Choroid plexus epithelial cell (primary cell): ENCODE measurements at places on chromosomes 13 and 19.
A peak's percentile ranks its signal among the peaks of the same experiment; 100 is the strongest.

DNA sequence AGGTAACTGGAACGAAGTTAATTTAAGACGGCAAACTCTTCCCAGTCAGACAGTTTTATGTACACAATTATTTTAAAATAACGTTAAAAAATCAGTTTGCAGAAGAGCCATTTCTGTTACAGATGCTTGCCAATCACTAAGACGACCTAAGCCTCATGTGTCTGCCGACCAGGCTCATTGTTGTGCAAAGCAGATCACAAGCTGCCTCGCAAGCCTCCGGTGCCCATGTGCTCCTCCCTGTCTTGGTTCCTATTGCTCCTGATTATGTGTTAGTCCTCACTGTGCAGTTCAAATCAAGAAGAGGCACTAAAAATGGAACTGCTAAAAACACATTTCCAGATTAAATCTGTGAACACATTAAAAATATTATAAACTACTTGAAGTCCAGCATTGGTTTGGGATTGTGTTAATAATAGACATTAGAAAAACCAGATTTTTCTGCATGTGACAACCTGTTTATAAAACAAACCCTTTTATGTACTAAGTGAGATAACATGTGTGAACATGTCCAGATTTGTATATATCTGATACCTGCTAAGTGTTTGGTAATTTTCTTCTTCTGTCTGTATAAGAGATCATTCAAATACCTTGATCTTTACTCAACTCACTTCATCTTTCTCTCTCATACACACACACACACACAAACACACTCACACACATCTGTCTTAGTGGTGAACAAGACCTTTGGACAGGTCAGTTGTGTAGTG is 81.9 kb upstream of the SLC15A1 start:
- peak; percentile 14 for DNase-seq

GRCh38 chr13:113749507-113749906 is 9.5 kb upstream of the TMEM255B start:
- DNase-seq = no peak

GRCh38 chr19:46861691-46862502 is 1.1 kb downstream of the ARHGAP35 start:
- DNase-seq = no peak

DNA sequence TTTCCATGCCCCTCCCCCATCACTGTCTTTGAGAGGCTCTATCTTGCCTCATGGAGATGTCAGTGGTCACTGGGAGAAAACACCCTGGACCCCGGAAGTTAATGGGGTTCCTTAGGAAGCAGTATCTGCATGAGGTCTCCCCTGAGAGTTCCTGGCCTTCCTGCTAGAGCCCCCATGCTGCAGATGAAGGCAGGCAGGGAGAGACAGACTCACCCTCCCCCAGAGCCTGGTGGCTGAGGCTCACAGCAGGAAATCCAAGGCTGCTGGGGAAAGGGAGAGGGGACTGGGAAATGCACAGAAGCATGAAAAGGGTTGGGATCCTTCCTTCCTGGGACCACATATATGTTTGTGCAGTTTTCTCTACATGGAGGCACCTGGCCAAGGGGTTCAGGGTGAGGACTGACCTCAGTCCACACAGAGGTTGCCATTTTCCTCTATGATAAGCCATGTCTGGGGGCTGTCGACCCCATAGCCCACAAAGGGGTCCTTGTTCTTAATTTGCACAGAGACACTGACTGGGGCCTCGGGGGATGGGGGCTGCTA is 95.4 kb downstream of the RNASEH2B start:
- no peak for DNase-seq

DNA sequence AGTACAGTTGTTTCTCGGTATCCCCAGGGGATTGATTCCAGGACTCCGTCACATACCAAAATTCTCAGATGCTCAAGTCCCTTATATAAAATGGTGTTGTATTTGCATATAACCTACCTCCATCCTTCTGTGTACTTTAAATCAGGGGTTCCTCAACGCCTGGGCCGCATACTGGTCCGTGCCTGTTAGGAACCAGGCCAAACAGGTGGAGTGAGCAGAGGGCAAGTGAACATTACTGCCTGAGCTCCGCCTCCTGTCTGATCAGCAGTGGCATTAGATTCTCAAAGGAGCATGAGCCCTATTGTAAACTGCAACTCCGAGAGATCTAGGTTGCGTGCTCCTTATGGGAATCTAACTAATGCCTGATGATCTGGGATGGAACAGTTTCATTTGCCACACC is 42.2 kb upstream of the KCTD4 start:
- no peak for DNase-seq

DNA sequence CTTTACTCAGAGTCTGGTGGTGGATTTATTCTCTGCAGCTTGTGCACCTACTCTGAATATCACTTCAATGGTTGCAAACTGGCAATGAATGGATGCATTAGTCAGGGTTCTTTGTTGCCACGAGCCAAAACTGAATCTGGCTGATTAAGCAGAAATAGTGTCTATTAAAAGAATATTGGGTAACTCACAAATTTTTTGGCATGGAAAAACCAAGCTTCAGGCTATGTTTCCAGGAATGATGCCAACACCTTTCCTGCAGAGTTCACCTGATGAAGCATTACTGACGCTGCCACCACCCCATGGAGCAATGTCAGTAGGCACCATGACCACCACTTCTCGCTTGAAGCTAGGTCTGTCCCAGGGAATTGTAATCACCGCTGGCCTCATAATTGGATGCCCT is 597.8 kb upstream of the SLC10A2 start:
- DNase-seq = no peak

DNA sequence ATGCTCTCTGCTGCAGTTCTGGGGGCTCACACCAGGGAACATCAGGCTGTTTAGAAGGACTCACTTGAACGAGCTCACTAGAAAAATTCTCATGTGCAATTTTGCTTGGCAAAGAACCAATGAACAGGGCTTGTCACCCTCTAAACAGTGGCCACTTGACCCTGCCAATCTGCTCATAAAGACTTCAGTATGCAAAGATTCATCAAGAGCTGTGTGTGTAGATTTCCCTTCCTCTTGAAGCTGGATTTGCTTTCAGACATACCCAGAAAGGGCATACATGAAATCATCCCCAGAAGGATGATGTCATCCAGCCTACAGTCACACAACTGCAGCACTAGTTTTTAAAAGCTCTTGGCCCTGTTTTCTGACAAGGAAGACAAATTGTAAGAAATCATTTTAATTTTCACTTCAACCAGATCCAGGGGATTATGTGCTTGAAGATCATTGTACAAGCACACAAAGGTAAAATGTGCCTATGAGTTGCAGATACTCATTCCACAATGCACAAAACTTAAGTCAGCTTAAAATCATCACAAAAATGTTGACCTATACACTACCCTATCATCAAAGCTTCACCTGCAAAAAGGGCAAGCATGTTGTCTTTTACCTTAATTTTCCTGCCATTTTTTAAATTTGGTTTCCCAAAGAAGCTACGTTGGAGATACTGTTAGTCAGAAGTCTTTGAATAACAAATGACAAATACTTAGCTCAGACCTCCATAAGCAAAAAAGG is 5.2 kb upstream of the STK24 start:
- DNase-seq = peak; percentile 73

DNA sequence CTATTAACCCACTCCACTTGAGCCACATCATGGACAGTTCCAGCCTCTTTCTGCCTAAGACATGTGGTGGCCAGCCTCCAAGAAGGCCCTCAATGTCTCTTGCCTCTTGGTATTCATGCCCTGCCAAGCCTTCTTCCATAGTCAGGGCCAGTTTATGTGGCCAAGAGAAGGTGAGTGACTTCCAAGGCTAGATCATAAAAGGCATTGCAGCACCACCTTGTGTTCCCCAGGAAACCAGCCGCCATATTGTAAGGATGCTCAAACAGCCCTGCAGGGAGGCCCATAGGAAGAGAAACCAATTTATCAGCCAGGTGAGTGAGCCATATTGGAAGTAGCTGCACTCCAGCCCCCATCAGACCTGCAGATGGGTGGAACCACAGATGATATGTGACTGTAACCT is 12.3 kb upstream of the DNMT1 start:
- DNase-seq = no peak

DNA sequence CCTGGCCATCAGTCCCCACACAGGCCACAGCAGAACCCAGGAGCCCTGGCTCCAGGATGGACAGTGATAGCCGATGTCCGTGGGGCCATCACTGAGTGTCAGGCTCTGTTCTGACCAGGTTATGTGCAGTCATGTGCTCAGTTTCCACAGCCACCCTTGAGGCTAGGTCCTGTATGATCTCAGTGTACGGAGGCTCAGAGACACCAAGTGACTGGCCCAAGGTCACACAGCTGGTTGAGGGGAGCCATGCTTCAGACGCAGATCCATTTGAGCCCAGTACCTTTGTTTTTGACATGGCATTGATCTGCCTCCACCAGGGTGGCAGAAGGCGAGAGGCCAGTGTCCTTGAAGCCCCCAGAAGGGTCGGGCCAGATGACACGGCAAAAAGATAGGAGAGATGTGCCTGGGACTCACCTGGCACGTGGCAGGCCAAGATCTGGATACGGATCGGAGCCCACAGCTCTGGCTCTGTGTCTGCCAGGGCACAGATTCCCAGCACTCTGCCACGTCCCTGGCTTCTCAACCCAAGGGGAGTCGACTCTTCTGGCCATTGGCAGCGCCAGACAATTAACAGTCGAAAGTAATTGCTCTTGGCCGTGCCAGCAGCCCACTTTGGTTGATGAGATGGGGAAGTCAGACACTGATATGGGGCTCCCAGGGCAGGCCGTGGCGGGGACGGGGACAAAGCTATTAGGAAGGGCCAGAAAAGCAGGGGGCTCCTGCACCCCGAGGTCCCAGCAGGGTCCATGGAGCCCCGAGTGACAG is 15.6 kb downstream of the EVI5L start:
- DNase-seq = no peak

DNA sequence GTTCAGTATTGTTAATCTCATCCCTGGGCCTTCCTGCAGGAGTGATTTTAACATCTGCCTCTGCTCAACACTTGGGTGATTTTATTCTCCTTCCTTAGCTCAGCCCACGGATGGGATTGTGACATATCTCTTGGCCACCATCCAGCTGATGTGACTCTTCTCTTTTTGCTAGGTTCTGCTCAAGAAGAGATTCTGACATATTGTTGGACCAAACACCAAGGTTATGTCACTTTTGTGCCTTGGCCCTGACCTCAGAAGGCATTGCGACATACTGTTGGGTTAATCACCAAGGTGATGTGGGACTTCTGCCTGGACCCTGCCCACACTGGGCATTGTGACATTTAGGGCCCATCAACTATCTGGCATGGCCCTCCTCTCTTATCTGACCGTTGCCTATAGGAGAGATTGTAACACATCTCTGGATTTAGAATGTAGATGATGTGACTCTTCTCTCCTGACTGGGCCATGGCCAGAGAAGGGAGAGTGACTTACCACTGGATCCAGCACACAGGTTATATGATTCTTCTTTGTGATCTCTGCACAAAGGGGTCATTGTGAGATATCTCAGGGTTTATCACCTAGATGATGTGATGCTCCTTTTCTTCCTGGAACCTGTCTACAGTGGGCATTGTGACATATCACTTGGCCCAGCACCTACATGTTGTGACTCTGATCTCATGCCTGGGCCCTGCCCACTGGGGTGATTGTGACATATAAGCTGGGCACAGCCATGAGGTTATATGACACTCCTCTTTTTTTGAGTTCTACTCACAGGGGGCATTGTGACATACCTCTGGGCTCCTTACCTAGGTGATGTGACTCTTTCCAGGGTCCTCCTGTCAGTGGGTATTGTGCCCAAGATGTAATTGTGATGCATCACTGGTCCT is 88.8 kb downstream of the ZNF429 start:
- DNase-seq = no peak

DNA sequence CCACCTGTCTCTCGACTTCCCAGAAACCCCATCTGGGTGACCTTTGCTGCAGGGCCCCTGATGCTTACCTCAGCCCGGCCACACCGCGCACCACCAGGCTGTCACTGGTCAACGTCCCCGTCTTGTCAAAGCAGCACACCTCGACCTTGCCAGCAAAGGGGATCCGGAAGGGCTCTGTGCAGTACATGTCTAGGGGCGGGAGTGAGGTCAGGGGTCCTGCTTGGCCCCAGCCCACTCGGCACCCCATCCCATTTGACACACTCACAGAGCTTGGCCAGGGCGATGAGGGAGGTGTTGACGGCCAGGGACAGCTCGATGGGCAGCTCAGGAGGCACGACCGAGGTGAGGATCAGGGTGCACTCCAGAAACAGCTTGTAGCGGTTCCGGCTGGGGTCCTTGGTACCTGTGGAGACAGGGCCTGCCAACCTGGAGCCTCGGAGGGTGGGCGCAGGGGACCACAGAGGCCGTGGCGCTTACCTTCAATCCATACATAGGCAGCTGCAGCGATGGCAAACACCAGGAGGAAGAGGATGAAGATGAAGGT is 8.4 kb downstream of the ATP13A1 start:
- DNase-seq = no peak

- no peak for DNase-seq
Observed at GRCh38 chr19:54888239-54888638, 14.2 kb downstream of the FCAR start.

GRCh38 chr19:30744741-30745475 is 372.7 kb downstream of the ZNF536 start:
- no peak for DNase-seq

DNA sequence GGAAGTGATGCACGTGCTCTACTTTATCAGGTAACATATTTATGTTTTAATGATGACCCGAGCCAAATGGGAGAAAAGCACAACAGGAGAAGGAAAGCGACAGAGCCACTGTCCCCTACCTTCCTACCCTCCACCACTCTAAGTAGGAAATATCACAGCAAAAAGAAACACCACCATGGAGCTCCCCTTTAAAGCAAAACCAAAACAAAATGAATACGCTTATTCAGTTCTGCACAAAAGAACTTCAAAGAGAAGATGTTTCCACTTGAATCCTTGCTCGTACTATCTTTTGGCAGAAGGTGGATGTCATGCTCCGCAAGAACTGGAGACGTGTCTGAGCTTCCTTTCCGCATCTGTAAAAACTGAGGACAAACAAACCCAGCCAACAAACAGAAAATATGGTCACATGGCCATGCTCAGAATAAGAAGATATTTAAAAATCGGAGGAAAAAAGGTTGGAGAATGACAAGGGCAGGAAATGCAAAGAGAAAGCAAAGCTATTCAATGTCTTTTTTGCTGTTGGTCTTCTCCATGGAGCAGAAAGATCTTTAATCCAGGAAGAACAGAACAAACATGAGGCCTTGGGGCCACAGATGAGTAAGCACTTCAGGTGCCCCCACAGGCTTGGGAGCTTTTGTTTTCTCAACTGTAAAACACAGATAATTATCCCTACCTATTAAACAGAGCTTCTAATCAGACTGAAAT is 19.5 kb downstream of the N4BP2L1 start:
- no peak for DNase-seq

DNA sequence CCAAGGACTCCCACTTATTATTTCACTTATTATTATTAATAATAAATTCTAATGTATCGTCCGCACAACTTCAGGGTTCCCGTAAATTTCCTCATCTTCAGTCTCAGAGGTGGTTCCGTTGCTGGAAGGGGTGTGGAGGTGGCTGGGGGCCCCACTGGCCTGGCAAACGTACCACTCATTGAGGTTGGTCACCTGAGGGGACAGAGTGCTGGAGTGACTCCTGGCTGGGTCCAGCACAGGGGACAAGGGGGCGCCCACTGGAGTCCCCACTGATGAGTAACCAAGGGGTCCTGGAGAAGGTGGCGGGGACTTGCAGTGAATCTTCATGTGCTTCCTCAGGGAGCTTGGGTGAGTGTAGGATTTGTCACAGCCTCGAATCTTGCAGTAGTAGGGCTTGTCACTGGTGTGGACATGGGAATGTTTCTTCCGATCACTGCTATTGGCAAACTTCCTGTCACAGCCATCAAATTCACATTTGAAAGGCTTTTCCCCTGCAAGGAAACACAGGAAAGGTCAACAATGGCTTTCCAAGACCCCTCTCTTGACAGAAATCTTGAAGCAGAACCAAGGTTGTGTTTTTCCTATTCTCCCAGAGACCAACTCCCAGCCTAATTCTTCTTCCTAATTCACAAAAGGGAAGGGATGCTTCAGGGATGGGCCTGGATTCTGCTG is 6.1 kb downstream of the ZIC5 start:
- DNase-seq = no peak
